ENCODE measurements at places on chromosomes 12 and 14.
A peak's percentile ranks its signal among the peaks of the same experiment; 100 is the strongest.

GRCh38 chr14:72519543-72519942 is 374.4 kb downstream of the DPF3 start:
- DNase-seq = no peak

- DNase-seq = no peak
These were observed 20.0 kb downstream of the KIF5A start for GRCh38 chr12:57569858-57570257.

DNA sequence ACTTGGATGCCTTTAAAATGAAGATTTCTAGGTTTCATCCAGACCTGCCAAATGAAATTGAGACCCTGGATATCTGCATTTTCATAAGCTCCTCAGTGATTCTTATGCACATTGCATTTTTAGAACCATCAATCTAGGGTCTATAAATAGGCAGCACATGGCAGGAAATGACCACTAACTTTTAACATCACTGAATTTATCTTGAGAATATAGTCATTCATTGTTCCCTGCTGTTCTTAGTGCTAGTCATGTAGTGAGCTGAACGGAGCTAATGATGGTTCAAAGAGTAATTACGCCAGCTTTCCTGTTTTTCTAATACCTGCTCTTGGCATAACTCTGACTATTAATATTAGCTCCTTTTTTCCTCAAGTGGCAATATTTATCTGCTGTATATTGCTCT is 91.6 kb downstream of the TPH2 start:
- no peak for DNase-seq

DNA sequence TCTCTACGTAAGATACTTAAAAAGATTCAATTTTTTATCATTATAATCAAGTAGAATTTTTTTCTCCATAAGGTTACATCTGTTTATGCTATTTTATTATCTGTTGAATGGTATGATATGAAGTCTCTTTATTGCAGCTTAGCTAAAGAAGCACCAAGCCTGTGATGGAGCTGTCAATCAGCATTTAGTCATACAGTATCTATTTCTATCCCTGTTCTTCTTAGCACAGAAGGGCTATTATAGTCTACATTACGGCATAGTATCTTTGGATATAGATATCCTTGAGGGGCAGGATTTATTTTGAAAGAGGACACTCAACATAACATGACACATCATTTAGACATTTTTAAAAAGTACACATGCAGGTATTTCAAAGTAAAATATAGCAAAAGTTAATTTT is 277.1 kb downstream of the FOXG1 start:
- no peak for DNase-seq

GRCh38 chr12:111268738-111269572 is 99.9 kb downstream of the PHETA1 start:
- no peak for DNase-seq

DNA sequence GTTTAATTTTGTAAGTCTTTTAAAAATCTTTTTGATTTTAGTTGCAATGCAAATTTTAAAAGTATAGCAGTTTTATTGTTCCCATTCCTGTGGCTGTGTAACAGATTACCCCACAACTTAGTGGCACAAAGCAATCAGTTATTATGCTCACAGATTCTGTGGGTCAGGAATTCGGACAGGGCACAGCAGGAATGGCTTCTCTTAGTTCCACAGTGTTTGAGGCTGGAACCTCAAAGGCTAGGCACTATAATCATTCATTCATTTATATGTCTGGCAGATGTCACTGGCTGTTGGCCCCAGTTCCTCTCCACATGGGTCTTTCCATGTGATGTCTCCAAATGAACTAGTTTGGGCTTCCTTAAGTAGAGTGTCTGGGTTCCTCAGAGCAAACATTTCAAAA is 193.3 kb downstream of the RAD51B start:
- peak; percentile 3 for DNase-seq

DNA sequence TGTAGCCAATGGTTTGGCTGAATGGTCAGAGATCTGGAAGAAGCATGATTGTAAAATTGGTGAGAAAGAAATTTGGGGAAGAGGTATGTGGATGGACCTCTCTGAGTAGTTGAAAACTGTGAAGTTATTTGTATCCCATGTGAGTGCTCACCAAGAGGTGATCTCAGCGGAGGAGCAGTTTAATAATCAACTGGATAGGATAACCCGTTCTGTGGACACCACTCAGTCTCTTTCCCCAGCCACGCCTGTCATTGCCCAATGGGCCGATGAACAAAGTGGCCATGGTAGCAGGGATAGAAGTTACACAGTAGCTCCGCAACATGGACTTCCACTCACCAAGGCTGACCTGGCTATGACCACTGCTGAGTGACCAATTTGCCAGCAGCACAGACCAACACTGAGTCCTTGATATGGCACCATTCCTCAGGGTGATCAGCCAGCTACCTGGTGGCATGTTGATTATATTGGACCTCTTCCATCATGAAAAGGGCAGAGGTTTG is 257.4 kb upstream of the ATXN7L3B start:
- DNase-seq = no peak

- no peak for DNase-seq
These were observed 67.3 kb upstream of the STK38L start for GRCh38 chr12:27176765-27177164.

DNA sequence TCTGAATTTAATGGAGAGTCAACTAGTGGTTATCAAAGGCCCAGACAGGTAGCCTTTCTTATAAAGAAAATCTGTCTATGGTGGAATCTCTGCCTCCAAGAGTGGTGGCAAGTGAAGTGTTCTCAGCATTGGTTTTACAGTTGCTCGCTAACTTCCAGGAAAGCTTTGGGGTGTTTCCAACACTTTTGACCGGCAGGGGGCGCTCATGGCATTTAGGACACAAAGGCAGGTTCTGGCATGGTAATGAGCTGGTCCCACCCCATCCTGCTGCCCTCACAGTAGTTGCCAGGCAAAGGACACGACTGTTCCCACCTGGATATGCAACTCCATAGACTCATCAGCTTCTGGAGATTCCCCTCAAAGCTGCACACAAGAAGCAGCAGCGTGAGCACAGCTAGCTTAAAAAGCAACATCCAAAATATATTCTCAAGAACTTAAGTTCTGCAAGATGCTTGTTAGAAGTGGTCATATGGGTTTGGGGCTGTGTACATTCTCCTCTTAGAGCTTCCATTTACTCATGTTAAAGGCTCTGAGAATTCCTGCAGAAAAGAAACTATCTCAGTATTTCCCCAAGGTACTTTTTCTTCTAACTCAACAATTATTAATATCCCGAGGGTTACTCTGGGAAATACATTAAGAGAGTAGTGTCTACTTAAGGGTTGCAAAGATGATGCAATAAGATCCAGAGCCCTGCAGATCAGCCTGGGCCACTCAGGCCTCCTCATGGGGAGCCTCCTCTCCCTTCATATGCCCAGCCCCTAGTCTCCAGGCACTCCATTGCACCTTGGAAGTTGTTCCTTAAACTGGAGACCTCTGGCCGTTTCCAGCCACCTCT is 14.8 kb downstream of the PROX2 start:
- peak; percentile 93 for DNase-seq

DNA sequence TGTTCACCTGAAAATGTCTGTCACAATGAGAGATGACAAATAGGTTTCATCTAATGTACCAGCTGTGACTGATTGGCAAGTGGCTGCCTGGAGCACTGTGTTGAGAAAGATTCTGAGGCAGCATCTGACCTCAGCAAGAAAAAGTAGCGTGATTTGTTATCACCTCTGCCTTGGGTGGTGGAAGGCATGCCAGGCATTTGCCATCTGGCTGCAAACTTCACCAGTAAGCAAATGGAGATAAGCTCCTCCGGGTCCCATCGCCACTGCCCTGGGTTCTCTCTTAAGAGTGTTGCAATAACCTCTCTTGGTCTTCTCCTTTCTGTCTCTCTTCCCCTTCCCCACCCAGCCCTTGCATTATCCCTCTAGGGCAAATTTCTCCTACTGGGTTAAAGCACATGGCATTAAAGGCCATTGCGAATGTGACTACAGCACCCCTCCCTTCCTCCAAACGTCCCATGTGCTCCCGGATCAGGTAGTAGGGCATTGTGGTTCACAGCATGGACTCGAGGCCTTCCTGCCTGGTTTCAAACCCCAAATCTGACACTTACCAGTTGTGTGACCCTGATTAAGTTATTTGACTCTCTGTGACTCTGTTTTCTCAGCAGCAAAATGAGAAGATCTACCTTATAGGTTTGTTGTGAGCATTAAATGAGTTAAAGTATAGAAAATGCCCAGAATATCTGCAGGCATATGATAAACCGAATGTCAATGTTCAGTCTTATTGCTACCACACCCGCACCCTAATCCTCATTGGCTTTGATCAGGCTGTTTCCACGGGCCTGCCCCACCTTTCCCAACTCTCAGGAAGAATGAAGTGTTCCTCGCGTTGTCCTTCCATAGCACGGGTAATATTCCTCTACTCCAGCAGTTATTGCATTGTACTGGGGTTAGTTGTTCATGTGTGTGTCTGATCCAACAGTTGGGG is 8.2 kb upstream of the LGALS3 start:
- no peak for DNase-seq

GRCh38 chr12:130481392-130481879 is 143.7 kb downstream of the PIWIL1 start:
- DNase-seq = no peak

GRCh38 chr12:106978035-106978800 is 8.7 kb downstream of the MTERF2 start:
- peak; percentile 71 for DNase-seq

DNA sequence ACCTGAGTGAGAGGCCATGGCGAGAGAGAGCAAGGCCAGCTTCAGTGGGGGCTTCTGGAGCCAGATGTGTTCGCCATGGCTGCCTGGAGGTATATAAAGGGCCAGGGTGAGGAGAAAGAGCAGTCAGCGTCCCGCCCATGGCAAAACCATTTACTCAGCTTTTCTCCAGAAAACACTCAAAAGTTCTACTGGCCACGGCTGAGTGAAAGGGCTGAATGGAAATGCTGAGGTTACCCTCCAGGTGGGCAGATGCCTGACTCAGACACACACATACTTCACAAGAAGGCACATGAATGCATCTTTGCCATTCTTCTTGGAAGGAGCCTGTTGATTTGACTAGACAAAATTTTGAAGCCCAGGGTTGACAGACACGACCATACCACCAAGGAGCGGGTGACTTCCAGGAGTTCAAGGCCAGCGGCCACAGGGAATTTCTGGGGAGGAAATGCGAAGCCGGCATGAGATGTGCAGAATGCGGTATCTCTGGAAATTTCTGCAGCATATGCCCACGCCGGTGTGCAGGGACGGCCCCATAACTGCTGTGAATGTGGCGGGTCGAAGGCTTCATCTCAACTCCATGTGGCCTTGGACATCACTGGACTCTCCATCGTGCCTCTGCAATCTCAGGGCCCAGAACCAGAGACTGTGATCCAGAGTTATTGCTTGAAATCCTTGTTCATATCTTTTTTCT is at the start of gene IL31:
Gene IL31, minus strand, starts transcription at position 67 of the 691 bp plus-strand sequence. Its CDS starts 49 bp downstream, at position 18.
- DNase-seq = no peak

DNA sequence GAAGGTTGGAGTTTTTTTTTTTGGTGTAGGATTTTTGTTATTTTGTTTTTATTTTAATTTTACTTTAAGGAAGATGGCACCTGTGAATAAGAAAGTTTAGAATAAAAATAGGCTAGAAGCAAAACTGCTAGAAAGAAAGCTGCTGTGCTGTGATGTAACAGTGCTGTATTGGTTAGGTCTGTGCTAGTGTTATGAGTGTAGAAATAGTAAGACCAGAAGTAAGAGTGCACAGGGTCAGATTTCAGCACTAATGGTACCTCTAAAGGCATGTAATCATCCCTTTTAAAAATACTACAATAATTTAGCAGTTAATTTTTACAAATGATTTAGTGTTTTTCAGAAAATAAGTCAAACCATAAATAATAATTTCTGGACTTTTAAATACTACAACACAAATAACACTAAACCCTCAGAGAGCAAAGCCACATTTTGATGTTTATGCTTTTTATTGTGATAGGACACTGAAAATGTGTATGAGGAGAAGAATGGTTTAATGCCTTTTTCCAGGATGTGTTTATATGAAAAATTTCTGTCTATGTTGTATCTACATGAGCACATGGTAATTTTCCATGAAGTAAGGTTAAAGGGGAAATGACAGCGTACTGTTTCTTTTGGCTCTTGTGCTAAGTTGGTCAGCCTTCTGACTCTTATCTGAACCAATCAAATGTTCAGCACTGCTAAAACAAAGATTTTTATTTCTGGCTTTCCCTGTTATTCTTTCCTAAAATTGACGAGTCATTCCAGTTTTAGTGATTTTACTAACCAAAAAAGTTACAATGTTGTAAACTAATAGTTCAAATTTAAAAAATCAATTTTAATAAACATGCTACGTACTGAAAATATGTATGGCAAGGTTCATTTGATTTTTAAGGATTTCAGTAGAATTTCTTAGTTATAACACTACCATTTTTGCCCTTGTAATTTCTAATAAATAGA is 96.1 kb downstream of the PPHLN1 start:
- DNase-seq = no peak

- DNase-seq = no peak
These were observed 31.1 kb upstream of the BEGAIN start for GRCh38 chr14:100618318-100618693.

GRCh38 chr12:107845226-107845979 is 70.9 kb downstream of the ASCL4 start:
- DNase-seq = no peak

DNA sequence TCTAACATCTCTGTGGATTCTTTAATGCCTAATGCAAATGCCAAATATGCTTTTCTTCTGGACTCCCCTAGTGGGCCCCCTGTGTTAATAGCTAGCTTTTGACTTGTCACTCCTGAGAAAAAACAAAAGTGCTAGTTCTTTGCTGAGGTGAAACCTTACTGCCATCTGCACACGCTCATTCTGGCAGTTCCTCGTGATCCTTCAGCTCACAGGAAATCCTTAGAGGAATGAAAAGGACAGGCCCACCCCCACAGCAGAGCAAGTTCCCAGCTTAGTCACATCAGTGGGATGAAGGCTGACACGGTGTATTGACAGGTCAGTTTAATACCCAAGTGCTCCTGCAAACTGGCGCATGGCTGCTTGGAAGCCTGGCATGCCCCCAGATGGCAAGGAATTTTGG is 165.1 kb upstream of the ATP2B1 start:
- no peak for DNase-seq

GRCh38 chr12:49092086-49092815 is 2.4 kb downstream of the DHH start:
- peak; percentile 90 for DNase-seq

- DNase-seq = peak; percentile 20
These were observed 86.9 kb upstream of the IGF1 start for GRCh38 chr12:102567031-102567985.

All from SJCRH30 (cell line).